ENCODE measurements at places on chromosomes 6 and 20.

DNA sequence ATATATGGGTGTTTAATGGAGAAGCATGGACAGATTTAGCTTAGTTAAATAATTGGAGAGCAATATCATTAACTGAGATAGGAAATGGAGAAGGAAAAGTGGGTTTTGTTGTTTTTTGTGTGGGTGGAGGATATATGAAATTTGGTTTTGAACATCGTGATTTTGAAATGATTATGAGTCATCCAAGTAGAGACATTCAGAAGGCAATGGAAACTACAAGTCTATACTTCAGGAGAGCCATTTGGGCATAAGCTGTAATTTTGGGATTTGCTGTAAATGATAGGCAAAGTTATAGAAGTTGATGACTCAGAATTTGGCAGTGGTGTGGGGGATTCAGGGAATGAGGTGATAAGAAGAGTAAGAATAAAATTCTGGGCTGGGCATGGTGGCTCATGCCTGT is 27.4 kb upstream of the FAM135A start:
- DNase-seq = no peak

DNA sequence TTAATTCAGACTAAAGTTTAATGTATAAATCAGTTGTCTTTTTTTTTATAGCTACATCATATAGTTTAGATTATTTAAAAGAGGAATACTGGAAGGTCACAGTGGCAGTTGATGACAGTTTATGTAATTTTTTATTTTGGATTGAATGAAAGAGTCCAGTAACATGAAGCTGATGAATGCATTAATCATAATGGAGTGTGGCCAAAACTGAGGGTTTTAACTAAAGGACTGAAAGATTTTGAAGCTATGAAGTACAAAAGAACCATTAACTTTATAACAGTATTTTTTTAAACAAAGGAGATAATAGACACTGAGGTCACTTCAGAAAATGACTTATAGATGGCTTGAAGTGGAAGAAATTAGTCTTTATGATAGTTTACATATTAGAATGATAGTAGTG is 41.3 kb downstream of the TRMT11 start:
- DNase-seq = no peak

DNA sequence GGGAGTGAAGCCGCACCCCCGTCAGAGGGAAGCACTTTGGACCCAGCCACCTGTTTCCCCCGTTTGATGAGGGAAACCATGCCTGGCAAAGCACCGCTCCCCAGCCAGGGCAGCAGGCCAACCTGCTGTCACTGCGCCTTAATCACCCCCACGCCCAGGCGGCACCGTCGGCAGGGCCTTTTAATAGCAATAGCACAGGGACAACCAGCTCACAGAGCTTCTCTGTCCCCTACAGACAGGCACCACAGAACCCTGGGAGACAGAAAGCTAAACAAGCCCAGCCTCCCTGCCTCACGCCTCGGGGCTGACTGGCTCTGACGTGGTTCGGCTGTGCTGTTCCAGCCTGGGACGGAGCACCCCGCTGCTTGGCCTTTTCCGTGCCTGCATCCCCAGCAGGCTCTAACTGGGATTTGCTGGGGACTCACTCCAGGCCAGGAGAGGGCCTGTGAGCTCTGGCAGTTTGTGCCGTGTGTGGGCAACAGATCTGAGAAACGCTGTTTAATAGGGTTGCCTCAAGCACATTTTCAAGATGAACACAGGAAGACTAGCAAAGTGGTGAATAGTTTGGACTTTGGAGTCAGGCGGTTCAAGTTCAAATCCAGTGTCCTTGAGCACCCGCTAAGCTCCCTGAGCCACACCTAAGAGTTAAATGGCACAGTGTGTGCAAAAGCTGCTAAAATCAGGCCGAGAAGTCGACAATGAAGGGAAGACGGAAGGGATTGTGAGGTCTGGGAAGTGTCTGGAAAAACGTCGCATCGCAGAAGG is 223.8 kb downstream of the NRN1 start:
- peak; percentile 37 for DNase-seq

- DNase-seq = no peak
Measured at GRCh38 chr6:167146977-167147376, 10.8 kb downstream of the GPR31 start.

- DNase-seq = no peak
Measured at GRCh38 chr20:25507385-25508082, 77.8 kb downstream of the NINL start.

Data from occipital lobe (tissue), 3 donors.